Activated naive CD4-positive, alpha-beta T cell (primary cell): ENCODE measurements at places on chromosomes 1 and 21.

DNA sequence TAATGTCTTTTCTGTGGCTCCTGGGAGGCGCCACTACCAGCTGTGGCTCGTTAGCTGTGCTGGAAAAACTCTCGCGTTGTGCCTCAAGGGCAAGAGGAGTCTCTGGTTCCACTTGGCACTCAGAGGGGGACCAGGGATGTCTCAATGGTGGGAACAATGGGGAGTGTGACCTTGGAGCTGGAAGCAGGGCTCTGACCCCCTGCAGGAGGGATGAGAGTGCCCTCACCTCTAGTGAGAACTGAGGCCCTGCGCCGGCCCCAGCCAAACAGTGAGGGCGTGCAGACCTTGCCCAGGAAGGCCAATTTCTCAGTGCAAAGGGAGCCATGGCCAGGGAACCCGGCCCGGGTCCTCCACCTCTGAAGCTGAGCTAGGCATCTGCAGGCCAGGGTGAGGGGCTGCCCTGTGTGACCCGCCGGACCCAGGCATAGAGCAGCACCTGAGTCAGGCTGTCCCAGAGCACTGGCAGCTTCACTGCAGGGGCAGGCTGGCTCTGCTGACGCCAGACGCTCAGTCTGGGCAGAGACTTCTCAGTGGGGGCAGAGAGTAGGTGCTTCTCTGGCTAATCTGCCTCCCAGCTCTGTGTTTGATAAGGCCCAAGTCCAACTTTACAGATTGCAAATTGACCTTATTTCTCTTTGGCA is 1.8 kb downstream of the RD3 start:
- no peak for DNase-seq

- no peak for DNase-seq
Measured at GRCh38 chr1:230923176-230923575, 54.9 kb upstream of the C1orf198 start.

DNA sequence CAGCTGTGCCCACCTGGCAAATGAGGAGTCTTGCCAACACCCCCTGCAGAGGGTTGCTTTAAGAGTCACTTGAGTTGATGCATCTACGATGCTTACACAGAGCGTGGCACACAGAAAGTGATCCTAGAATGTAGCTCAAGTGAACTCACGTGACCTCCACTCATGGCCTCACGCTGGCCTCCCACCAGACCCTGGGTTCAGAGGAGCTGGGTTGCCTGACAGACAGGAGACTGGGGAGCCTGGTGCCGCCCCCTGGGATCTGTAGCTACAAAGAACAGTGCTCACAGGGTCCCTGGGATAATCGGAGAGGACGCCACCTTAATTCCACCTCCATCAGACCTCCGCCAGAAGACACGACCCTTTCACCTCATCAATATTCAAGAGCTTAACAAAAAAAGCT is 81.4 kb upstream of the CASZ1 start:
- no peak for DNase-seq

DNA sequence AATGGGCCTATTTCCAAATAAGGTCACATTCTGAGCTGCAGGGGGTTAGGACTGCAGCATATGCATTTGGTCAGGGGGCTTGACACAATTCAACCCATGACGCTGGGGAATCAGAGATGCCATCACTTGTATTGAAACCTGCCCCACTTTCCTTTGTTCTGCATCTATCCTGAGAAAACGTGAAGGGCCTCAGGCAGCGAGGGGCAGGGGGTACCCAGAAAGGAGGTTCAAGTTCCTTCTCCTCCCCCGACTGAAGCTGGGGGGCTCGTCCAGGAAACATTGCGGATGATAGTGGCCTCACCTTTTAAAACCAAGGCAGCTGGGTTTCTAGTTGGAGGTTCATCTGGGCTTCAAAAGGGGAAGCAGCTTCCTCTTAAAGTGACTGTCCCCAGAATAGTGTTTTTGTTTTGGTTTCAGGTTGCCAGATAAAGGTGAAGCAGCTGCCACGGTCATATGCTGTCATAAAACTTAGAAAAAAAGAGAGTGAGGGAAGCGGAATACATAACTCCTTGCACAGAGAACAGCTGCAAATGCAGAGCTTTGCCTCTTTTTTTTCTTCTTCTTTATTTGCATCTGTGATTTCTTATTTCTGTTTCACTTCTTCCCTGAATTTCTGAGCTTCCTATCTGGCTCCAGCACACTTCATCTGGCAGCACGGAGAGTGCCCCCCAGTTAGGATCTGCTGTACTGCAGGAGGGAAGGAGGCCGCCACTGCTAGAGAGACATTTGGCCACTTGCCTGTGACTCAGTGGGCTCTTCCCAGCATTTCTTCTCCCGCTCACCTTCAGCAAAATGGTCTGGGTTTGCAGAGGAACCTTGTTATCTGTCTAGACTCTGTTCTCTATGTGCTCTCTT is 142.0 kb downstream of the AJAP1 start:
- DNase-seq, result no peak

DNA sequence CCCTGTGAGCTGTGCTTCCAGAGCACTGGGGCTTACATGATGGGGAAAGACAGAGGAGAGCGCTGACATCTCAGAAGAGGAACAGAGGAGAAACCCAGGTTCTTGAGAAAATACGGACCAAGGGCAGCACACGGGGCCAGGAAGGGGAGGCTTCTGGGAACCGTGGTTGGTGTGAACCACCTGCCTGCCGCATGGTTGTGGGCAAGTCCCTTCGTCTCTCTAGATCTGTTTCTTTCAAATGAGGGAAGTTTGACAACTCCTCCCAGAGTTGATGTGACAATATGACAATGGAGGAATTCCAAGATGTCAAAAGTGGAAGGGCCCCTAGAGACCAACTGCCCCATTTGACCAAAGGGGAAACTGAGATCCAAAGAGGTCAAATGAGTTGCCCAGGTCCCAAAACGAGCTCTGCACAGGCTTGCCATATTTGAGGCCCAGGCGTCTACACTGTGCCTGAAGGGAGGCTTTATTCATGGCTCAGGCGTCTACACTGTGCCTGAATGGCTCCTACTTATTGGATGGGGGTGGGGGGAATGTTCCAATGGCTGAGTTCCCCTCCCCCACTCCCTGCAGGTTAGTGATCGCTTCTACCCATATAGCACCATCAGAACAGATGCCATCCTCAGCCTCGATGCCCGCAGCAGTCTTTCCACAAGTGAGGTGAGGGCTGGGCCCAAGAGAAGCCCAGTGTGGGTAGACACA is 11.2 kb downstream of the EXTL1 start:
- no peak for DNase-seq

DNA sequence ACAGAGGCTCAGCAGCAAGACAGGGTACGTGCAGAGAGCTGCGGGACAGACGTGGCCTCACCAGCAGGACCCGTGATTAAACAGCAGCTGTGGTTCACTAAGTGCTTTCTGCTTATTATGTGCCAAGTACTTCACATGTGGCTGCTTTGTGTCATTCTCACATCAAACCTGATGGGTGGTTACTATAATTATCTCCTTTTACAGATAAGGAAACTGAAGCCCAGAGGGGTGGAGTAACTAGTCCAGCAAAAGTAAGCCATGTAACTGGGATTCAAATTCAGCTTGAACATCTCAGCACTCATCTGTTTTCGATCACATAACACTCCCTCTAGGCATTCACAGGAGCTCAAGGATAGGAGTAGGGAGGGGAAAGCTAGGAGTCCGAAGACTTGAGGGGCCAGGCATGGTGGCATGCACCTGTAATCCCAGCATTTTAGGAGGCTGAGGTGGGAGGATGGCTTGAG is 50.8 kb upstream of the CLIC4 start:
- no peak for DNase-seq

GRCh38 chr1:89771991-89772560 is 48.8 kb upstream of the LRRC8D start:
- no peak for DNase-seq

GRCh38 chr21:28798798-28799197 is 193.9 kb downstream of the LTN1 start:
- no peak for DNase-seq

DNA sequence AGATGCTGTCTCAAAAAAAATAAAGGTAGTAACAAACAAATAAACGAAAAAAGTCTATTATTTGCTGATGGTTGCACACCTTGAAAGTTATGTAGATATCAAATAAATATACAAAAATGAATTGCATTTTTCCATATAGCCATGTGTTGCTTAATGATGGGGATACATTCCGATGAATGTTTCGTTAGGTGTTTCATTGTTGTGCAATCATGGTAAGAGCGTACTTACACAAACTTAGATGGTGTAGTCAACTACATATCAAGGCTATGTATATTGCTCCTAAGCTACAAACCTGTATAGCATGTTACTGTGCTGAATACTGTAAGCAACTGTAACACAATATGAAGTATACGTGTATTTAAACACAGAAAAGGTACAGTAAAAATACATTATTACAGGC is 34.4 kb downstream of the AHCTF1 start:
- no peak for DNase-seq

GRCh38 chr1:218783916-218784315 is 389.8 kb upstream of the LYPLAL1 start:
- DNase-seq, result no peak

DNA sequence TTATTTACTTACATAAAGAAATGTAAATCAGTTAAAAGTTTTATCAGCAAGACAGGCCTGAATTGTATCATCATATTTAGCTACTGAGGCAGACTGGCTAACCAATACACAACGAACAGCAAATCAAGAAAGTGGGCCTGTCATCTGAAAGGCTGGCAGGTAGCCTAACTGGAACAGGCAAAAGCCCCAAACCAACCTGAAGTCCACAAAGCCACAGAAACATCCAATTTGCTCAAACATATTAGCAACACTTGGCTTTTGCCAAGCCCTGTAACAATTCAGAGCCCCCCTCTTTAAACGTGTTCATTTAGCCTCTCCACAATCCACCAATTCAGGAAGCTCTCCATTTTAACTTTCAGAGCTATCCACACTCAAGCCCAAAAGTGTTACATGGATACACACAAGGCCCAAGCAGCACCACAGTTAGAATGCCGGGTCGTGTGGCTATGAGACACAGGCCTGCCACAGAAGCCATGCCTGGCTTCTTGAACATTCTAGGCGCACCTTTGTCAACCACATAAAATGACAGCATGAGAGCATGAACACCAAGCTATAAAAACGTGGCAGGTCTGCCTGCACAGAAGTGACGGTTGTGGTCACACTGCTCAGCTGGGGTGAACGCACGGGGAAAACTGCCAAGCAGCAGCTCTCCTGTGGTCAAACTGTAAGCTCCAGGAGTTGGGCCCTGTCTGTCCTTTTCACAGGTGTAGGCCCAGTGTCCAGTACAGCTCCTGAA is 49.3 kb downstream of the CD34 start:
- peak; percentile 11 for DNase-seq

GRCh38 chr1:43005460-43006361 is 47.0 kb upstream of the SLC2A1 start:
- DNase-seq, result no peak

DNA sequence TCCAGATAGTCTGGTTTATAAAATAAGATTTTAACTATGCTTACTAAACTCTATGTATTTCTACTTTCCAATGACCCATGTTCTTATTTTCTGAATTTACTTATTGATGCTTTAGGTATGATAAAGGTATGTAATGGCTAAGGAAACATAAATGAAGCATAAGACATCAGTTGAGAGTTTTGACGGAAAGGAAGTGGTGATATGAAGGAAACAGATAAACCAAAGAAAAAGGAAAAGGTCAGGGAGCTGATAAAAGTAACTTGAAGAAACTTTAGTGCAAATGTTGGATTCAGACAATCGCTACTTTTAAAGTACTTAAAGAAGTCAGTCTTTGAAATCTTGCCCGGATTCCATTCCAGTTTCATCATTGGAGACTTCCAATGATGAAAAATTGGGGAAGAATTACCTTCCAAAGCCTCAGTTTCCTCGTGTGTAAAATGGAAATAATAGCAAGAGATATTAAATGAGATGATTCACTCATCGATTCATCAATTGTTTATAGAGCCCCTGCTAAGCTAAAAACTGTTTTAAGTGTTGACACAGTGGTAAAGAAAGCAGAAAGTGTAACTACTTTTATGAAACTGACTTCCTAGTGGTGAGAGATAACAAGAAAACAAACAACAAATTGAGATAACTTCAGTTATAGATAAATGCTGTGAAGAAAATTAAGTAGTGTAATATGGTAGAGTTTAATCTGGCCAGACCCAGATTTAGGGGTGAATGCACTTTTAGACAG is 10.6 kb downstream of the PTPRC start:
- no peak for DNase-seq

- DNase-seq, result no peak
Measured at GRCh38 chr1:81165963-81166362, 634.8 kb upstream of the ADGRL2 start.

GRCh38 chr1:67646145-67647035 is 38.6 kb upstream of the GADD45A start:
- no peak for DNase-seq

- no peak for DNase-seq
Measured at GRCh38 chr1:201122321-201122957, 4.5 kb downstream of the ASCL5 start.

DNA sequence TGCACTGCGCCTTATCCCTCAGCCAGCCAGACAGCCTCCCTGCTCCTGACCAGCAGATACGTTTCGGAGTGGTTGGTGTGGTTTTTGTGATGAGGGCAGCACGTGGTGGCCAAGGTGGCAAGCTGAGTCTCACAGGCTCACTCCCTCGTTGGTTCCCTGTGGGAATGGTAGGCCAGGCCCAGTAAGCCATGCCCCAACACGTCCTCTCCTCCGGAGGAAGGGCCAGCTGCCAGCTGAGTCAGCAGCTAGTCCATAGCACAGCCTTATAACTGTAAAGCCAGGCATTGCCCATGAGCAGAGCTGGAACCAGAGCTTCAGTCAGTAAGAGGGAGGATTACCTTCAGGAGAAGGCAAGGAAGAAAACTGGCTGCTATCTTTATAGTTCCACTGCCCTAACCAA is 29.5 kb downstream of the SZRD1 start:
- no peak for DNase-seq

- DNase-seq, result no peak
Measured at GRCh38 chr1:176205332-176205914, 1.7 kb downstream of the COP1 start.
